GM20000 (cell line): ENCODE measurements at places on chromosomes 2 and 18.

DNA sequence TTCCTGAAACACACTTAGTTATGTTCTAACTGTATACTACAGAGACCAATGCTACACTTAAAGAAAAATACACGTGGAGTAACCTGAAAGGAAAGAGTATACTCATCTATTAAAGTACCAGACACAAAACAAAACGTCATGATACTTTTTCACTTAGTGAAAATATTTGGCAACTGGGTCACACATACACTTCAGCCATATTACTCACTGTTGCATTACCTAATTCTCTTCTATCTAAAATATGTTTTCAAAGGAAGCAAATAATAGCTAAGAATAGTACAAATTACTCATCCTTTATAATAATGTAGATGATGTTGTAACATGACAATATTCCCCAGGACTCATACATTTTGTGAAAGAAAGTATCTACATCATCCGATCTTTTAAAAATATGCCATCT is 76.5 kb upstream of the EPB41L3 start:
- no peak for DNase-seq

GRCh38 chr2:134818321-134818720 is 20.1 kb upstream of the ACMSD start:
- no peak for DNase-seq

DNA sequence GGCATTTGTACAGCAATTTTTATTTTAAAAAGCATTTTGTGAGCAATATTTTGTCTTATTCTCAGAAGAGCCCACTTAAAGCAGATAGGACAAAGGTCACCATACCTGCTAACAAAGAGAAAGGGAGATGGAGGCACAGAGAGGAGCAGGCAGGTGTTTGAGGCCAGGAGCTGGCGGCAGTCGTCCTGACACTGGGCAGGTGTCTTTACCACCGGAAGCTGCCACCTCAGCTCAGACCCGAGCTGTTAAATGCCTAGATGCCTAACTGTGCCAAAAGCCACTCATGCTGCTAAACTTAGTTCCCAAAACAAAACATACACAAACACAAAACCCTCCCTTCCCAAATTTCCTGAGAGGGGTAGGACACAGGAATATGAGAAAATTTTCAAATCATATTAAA is 120.9 kb downstream of the CNTNAP5 start:
- DNase-seq, result no peak

- no peak for DNase-seq
These were observed 149.1 kb upstream of the GATA6 start for GRCh38 chr18:22020127-22020866.

DNA sequence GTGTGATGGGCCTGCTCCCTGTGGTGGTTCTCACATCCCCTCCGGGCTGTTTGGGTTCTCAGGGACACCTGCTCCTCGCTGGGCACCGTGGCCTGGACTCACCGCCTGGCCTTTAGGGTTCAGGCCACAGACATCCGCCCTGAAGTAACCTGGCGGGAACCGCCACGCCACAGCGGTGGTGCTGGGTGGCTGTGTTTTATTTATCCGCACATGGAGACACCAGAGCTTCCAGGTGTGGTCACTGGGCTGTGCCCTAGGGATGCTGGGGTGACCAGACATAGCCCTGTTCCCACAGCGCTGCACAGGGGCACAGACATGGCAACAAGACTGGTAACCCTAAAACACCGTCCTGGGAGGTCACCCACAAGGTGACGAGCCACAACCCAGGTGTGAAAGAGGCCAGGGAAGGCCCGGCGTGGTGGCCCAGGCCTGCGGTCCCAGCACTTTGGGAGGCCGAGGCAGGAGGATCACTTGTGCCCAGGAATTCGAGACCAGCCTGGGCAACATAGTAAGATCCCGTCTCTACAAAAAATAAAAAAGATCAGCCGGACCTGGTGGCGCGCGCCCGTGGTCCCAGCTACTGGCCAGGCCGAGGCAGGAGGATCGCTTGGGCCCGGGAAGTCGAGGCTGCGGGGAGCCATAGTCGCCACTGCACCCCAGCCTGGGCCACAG is 649 bp upstream of the HSBP1L1 start:
- DNase-seq, result no peak
